Amniotic stem cell (primary cell): ENCODE measurements at places on chromosomes 1 and 21.

GRCh38 chr1:165954940-165955339, 127.5 kb downstream of the UCK2 start:
- DNase-seq, result no peak

GRCh38 chr1:3609769-3610526, 1.4 kb downstream of the MEGF6 start:
- DNase-seq, result no peak

- DNase-seq, result no peak
Measured at GRCh38 chr1:109781806-109782205, 18.1 kb upstream of the EPS8L3 start.

GRCh38 chr1:205792481-205792881, 17.2 kb upstream of the RAB29 start:
- no peak for DNase-seq

DNA sequence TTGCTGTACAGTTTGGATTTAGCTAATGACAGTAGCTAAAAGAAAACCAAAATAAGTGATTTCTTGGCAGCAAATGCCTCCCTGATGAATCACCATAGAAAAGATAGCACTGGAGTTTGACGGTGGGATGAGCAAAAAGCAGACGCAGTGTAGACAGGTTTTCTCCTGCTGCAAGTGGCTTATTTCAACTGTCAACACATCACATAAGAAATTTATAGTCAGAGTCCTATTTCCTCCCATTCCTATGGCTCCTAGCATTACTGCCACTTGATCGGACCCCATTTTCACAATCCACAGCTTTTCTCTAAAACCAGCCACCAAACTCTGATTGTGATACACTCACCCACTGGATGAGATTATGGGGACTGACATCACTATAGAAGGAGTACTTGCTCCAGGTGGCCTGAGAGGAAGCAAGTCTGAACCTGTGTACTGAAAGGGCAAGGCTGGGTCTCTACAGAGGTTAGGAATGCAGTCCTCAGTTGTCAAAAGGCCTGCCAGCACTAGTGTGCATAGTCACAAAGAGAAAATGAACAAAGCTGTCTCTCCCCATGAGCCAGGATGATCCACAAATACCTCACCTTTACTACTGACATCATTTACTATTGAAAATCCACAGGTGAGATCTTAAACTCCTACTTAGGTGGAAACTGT, 359.8 kb downstream of the LTN1 start:
- DNase-seq, result peak; percentile 18

DNA sequence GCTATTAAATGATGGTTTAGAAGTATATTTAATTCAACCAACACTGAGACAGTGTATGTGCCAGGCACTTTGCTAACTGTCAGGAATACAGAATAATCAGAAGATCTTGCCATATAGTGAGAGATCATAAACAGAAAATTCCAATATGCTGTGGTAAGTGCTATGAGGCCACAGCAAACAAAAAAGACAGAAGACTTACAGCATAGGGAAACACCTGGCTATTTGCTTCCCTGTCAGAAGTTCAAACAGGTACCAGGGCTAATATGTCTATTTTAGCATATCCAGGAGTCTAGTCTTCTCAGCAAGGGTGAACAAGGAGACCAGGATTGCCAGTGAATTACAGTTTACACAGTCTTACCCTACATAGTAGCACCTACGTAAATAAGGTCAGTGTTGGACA, 30.4 kb downstream of the TRIT1 start:
- no peak for DNase-seq

GRCh38 chr1:199612976-199613774, 414.3 kb upstream of the NR5A2 start:
- DNase-seq, result no peak

GRCh38 chr1:62040450-62040849, 154.2 kb upstream of the L1TD1 start:
- no peak for DNase-seq

DNA sequence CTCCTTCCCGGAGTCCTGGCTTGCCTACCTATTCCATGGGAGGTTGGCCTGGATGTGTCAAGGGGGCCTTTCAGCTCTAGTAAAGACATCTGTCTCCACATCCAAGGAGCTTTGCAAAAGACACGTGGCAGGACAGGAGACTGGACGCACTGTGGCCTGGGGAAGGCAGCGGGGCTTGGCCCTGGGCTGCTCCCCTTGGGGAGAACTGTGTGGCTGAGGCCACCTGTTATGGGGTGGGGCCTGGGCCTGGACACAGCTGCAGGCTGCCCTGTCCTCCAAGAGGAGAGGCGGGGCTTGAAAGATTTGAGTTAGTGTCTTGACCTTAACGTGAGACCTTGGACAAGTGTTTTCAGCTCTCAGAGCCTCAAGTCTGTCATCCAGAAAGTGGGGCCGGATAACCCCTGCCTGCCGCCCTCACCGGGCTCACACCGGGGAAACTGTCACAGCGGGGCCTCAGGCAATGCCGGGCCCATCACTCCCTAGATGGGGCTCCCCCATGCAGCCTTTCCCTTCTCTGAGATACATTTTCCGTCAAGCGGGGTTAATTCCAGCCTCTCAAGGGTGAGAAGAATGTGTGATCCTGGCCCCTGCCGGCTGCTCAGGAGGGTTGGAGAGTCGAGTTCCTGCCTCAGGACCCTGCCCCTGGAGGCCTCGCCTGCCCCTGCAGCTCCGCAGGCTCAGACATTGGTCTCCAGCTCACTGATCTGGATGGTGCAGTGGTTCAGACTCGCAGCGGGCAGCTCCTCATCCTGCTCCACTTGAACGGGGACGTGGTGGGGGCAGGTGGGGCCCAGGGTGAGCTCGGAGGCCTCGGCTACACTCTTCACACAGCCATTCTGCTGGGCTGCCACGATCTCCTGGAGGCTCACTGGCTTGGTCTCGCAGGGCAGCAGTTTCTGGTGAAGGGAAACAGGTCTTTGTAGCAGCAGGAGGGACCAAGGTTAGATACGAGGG, 25.6 kb downstream of the PODN start:
- DNase-seq, result no peak

GRCh38 chr1:58909914-58910681, 126.3 kb upstream of the JUN start:
- DNase-seq, result no peak

DNA sequence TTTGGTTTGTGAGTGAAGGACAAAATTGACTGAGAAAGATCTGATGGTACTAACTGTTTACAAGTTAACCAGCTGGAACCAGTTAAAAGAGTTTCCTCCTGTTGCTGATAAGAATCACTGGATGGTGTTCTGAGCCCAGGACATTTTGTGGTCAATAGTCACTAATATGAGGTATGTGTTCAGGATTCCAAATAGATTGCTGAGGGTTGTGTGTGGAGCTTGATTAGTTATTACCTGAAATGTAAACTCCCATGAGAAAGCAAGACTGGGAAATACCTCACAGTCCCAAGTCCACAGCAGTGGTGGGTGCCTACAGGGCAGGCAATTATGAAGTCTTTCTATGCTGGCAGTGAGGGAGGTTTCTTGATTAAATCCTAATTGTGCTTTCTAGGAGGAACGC, 164.6 kb downstream of the DNM3 start:
- DNase-seq, result no peak

- no peak for DNase-seq
Measured at GRCh38 chr1:186997877-186998276, 169.1 kb downstream of the PLA2G4A start.

DNA sequence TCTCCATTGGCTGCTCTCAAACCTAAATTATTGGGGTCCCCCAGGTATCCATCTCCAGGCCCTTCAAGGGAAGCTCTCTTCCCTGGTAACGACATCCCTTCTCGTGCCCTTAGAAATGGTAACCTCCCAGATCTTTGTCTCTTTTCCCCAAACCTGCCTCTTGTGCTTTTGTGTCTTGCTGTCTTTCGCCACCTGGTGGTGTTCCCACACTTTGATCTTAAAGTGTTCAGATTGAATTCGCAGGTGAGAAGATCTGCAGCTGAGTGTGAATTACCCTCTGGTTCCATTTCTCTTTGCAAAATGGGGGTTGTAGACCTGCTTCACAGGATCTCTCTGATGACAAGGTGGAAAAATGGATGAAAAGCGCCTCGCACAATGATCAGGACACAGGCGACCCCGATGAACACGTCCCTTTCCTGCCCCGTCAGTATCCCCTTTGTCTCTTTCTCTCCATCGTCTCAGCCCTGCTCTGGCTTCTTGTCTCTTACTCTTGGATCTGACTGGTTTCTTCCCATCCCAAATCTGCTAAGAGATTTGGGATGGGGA, 53.1 kb downstream of the DOP1B start:
- DNase-seq, result peak; percentile 14

GRCh38 chr1:219227360-219228057, 53.8 kb downstream of the LYPLAL1 start:
- DNase-seq, result no peak

- DNase-seq, result no peak
Measured at GRCh38 chr1:192943108-192943507, 116.1 kb downstream of the UCHL5 start.

- DNase-seq, result no peak
Measured at GRCh38 chr1:231272173-231272572, 31.2 kb downstream of the GNPAT start.

DNA sequence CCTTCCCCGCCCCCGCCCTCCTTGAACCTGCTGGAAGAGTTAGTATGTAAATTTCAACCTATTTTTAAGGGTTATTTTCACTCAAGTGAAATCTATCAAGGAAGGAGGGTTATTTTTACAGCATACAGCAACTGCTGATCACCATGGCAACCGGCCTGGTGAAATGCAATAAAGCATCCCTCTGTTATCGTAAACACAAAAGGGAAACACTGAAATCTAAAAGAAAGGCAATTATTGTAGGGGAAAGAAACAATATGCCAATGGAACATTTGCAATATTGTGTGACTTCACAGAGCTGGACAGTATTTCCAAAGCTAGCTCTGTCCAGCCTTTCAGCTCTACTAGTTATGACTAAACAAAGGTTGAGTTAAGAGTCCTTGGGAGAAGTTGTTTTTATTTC, 588.3 kb upstream of the PBX1 start:
- DNase-seq, result no peak

GRCh38 chr1:37391211-37392011, 83.0 kb upstream of the ZC3H12A start:
- no peak for DNase-seq

GRCh38 chr1:117758444-117759316, 152.8 kb downstream of the TENT5C start:
- DNase-seq, result peak; percentile 73

- no peak for DNase-seq
Measured at GRCh38 chr1:119116725-119117124, 23.7 kb downstream of the WARS2 start.

DNA sequence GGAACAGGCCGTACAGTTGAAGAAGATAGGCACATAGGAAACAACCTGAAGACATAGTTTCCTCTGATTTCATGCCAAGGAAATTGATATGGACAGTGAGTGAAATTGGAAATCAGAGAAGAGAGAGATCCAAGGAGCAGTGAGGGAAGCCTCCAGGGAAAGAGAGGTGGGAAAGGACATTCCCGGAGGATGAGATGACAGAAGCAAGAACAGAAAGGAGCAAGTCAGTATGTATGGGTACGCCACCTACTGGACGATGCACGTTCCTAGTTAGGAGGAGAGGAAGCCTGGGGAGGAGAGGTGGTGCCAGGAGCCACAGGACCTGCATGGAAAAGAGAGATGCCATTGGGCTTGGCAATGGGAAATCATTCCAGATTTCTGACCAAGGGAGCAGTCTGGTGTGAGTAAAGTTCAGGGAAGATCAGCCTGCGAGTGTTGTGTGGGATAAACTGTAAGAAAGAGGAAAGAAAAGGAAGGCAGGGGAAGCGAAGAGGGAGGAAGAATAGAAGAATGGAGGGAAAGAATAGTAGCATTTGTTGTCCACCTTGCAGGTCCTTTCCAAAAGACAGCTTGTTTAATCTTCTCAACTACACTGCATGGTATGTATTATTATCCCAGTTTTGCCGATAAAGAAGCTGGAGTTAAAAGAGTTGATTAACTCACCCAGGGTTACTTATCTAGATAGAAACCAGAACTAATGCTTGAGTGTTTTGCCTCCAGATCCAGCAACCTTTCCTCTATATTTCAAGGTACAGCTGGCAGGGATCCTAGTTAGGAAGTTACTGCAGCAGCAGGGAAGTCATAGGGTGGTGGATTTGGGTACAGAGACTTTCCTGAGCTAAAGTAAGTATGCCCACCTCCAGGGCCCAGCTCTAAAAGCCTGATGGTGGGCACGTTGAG, 27.4 kb downstream of the C1orf116 start:
- peak; percentile 56 for DNase-seq

DNA sequence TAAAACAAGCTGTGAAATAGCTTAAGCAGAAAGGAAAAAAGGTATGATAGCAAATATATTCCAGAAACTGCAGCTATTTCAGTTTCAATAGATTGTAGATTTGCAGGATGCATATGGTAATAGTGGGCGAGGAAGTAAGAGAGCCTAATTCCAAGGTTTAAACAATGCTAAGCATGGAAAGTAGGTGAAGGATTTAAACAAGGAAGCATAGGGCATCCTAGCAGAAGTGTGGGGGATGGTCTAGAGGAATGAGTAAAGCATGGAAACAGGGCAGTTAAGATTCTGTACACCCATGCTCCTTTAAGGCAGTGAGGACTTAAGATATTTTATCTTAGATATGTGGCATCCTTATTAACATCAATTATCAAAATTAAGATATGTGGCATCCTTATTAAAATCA, 2.6 kb downstream of the IVNS1ABP start:
- no peak for DNase-seq

GRCh38 chr1:8571200-8571984, 246.0 kb downstream of the RERE start:
- no peak for DNase-seq

DNA sequence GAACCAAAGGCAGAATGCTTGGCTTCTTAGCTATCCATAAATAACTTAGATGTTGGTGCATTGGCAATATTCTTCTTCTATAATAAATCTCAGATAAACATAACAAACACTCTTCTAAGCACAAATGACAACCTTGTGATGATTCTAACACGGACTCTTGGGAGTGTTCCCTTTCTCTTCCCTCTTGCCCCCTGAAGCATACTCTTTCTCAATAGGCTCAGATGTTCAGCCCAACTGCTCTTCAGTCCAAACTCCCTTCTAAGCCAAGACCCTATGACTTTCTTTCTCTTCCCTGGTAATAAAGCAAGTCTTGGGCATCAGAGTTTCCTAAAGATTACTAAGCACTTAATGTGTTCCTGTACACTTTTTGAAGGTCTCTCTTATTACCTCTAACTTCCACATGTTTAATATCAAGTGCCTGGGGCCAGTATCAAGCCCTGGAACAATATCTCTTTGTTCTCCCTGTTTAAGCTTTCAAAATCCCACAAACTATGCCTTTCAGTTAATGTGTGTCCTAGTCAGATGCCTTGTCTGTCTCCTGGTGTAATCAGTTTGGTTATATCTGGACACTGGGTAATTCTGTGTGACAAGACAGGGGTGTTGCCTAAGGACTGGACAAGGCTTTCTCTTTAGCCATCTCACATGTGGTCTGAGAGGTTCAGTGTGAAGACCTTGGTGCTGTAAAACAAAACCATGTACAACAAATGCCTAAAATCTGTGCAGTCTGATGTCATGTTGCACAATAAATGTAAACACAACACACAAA, 92.9 kb upstream of the IVNS1ABP start:
- DNase-seq, result no peak

DNA sequence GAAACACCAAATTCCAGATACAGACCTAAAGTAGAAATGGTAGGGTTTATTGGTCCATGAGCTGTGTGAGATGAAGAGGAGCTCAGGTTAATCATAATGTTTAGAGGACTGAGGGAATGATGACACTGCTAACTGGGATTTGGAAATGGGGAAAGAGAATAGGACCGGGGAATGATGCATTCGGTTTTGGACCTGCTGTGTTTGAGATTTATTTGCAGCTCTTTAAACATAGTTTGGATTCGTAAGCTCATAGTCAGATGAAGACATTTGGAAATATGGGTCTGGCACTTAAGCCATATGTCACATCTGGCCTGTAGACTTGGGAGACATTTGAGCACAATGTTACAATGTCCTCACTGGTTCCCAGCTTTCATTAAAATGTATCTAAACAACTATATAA, 127.9 kb upstream of the DUSP10 start:
- no peak for DNase-seq

- no peak for DNase-seq
Measured at GRCh38 chr1:48775831-48776392, 779 bp downstream of the BEND5 start.
